ENCODE measurements at places on chromosomes 1 and 21. TPM values are rescaled to one million over a fixed set of nuclear protein-coding genes. Genes with fewer than 3 reads are reported as not detected.

The SMIM12 gene
- 45.9 TPM for total RNA-seq

The FAM43B gene
- total RNA-seq = not detected

The ARHGEF16 gene
- total RNA-seq = not detected

The S100A2 gene
- total RNA-seq = 1.2 TPM

The ANGPTL1 gene
- total RNA-seq = not detected

The NUF2 gene
- 69.1 TPM for total RNA-seq

The TAF13 gene
- 25.2 TPM for total RNA-seq

The TSPAN1 gene
- not detected for total RNA-seq

The HOOK1 gene
- total RNA-seq = 1.6 TPM

The ARID4B gene
- total RNA-seq = 56.1 TPM

The SCAMP3 gene
- 87.5 TPM for total RNA-seq
